ENCODE measurements at places on chromosomes 5 and 9.

DNA sequence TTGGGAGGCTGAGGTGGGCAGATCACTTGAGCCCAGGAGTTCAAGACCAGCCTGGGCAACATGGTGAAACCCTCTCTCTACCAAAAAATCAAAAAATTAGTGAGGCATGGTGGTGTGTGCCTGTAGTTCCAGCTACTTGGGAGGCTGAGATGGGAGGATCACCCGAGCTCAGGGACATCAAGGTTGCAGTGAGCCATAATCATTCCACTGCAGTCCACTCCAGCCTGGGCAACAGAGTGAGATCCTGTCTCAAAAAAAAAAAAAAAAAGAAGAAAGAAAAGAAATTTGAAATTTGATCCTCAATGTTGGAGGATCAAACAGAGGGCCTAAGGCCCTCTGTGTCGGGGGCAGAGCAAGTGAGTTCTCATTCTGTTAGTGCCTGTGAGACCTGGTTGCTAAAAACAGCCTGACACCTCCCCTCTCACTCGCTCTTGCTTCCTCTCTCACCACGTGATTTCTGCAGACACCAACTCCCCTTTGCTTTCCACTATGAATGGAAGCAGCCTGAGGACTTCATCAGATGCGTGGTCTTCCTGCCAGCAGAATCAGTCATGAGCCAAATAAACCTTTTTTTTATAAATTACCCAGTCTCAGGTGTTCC, 8.4 kb upstream of the GOLPH3 start:
- peak; percentile 42 for DNase-seq

DNA sequence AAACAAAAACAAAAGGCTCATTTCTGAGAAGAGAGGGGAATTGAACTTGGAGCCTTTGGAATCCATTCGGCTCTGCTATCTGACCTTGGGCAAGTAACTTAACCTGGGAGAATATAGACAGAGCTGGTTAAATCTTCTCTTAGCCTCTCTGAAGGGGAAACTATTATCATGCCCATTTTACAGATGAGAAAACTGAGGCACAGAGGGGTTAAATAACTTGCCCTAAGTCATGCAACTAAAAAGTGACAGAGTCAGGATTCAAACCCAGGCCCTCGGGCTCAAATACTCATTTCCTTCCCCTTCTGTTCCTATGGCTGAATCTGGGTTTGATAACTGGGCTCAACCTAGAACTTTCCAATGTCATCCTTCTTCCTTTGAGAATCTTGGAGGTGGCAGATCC, 291.3 kb upstream of the MSX2 start:
- DNase-seq = no peak

DNA sequence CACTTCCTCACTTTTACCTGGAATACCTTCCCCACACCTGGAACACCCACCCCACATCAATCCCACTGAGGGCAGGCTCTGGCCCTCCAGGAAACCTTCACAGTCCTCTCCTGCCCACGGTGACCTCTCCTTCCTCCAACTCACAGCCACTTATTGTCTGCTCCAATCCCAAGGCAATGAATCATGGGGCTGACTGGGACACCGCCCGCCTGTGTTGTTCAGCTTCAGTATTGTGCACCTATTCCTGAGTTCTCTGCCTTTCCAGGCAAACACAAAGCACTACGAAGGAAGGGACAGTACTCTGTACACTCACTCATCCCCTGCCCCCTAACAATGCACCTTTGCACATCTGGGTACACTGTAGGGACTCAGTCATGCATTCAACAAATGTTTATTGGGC, 7.3 kb downstream of the PCDH1 start:
- DNase-seq = no peak

DNA sequence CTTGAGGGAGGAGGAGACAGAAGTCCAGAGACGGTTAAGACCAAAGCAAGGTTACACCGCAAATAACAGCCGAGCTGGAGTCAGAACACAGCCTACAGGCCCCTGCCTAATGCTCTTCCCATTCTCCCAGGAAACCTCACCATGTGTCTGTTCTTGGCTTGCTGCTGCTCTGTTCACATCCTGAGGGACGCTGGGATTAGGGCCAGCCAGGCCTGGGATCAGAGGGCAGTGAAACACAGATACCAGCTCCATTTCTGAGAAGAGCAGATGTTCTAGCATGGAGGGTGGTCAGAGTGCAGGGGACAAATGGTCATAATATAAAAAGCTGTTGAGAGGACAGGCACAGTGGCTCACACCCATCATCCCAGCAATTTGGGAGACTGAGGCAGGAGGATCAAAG, 124.8 kb upstream of the LARP1 start:
- DNase-seq = no peak

DNA sequence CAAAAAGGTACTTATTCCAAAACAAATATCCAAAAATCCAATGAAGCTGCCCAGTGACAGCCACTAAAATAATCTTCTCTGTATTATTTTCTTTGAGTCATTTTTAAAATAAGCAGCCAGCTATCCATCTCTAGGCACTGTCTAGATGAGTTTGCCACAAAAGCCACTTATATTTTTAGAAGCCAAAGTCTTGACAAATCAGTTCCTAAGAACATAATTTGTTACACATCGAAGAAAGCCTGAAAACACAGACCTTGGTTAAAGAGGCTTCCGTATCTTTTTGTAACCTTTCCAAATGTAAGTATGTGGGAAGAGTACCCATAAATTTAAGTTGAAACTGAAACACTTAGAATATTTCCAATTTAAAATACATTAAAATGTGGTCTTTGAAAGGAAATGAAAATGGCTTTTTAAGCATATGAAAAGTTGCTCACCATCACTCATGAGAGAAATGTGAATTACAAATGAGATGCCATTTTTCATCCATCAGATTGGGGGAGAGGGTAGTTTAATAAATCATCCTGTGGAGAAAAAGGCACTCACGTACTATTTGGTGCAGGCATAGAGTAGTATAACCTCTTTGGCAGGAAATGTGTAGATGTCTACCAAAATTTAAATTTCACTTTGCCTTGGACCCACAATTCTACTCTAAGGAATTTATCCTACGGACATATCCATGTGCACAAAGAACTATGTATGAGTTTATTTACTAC, 180.4 kb downstream of the MLLT3 start:
- no peak for DNase-seq

Data from germinal center (tissue), 1 donor.